ENCODE measurements at places on chromosomes 5 and 9.

DNA sequence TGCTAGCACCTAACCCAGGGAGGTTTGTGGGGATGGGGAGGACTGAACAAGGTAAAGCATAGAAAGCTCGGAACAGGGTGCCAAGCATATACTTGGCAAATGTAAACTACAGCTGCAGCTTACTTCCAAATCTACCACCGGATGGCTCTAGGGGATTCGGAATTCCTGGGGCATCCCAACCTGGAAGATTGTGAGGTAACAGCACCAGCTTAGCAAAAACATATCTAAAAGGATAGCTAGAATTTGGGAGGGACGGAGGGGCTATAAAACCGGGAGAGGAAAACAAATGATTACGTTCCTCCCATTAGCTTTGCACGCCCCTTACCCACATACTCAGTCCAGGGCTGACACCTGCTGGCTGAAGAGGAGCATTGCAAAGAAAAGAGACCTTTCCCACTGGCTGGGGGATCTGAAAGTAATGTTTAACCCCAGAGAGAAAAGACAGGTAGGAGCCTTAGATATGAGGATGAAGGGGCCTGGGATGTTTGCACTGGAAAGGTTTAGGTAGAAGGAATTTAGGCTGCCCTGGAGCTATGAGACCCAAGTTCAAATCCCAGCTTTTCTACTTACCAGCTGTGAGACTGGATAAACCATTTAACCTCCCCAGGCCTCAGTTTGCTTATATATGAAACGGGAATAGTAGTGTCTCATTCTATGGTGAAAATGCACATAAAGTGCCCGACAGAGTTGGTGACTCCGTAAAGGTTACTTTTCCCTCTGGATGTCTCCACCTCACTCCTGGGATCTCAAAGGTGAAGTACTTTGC is 73.6 kb downstream of the FAM114A2 start:
- H3K4me3 ChIP-seq, result no peak overlapping the region
- no peaks in the 10 kb centered on the region for H3K36me3 ChIP-seq
- peaks cover 15% of the 10 kb centered on the region for H3K4me1 ChIP-seq

GRCh38 chr5:172904643-172905345 is 54.4 kb upstream of the RPL26L1 start:
- no peak for DNase-seq
- H3K4me3 ChIP-seq, result no peak overlapping the region
- peaks cover 6% of the 10 kb centered on the region for H3K4me1 ChIP-seq
- peak overlapping the region; percentile 13 for H3K27ac ChIP-seq
- H3K36me3 ChIP-seq, result peaks cover 10% of the 10 kb centered on the region

DNA sequence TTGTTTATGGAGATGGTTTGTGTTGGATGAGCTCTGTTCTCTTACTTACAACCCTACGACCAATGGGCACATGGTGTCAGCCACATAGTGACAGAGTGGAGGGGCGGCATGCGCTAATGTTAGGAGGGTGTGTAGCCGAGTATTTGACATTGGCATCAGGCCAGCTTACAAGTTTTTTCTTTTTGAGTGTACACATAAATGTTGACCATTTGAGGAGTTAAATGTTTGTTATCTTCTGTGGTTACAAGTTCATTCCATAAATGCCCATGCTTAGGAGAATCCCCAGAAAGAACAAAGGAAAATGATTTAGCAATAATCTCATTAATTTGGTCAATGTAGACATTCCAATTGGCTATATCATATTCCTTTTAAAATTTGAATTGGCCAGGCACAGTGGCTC is 180.1 kb upstream of the ELL2 start:
- H3K36me3 ChIP-seq, result no peaks in the 10 kb centered on the region
- DNase-seq, result no peak
- H3K27me3 ChIP-seq, result no peaks in the 10 kb centered on the region
- H3K4me1 ChIP-seq, result no peaks in the 10 kb centered on the region

DNA sequence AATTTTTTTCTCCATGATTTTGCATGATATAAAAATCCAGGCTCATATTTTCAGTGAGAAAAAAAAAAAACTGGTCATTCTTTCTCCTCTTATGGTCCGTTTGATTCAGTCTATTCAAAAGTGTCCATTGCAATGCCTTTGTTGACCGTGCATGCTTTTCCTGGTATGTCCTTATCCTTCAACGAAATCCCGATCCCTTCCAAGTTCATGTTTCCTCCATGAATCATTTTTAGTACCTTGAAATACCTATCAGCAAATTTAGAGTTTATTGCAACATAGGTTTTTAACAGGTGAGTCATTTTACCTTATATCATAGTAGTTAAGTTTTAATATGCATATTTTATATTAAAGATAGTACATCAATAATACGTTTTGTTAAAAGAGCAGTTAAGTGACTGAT is 773.8 kb upstream of the CHD1 start:
- H3K27ac ChIP-seq, result no peak overlapping the region
- no peaks in the 10 kb centered on the region for H3K36me3 ChIP-seq
- peaks cover 2% of the 10 kb centered on the region for H3K27me3 ChIP-seq

DNA sequence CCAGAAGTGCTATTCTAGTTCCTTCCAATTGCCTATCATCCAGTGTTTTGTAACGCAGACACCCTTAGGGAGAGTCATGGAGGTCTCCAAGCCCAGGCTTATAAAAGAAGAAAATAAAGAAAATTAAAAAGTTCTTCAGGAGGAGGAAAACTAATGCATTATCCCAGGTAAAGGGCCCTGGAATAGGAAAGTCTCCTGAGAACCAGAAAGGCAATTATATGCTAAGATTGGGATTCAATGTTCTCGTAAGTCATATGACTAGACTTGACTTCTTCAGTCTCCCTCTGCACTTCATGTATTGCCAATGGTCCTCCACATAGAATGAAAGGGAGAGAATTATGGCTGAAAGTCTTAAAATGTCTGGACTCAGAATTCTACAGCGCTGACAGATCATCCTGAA is 154.4 kb upstream of the STK32A start:
- no peaks in the 10 kb centered on the region for H3K27me3 ChIP-seq
- no peak overlapping the region for H3K4me3 ChIP-seq
- H3K27ac ChIP-seq, result no peak overlapping the region
- H3K4me1 ChIP-seq, result no peaks in the 10 kb centered on the region
- DNase-seq, result no peak

- H3K36me3 ChIP-seq, result peaks cover 9% of the 10 kb centered on the region
- no peaks in the 10 kb centered on the region for H3K27me3 ChIP-seq
- no peak for DNase-seq
- H3K27ac ChIP-seq, result no peak overlapping the region
- no peak overlapping the region for H3K4me3 ChIP-seq
These were observed 114.1 kb downstream of the MAN2A1 start for GRCh38 chr5:109803854-109804253.

DNA sequence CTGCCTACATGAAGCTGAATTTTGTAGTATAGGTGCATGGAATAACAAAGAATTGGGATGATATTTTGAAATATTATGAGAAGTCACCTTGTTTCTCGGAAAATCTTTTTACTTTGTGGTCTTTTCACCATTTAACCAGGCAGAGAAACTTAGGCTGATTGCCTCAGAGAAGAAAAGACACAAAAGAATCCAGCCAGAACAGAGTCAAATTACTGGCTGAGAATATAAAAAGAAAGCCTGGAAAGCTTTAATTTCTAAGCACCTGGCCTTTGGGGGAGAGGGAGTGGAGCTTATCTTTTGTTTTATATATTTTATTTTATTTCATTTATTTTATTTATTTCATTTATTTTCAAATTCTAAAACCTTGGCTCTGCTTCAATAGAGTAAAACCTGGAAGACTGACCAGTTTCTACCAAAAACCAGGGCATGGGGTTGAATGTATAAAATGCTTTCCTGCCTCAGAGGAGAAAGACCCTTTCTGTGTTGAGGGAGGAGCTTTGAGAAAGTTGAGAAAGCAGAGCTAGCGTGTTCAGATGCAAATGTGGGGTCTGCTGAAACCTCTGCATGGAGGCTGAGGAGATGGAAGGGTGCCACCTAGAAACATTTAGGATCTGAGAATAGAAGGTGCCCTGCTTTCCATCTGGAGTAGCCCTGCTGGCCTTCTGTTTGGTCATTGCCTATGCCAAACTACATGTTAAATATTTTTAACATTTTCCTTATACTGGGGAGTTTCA is 81.6 kb downstream of the NREP start:
- no peak overlapping the region for H3K27ac ChIP-seq
- no peaks in the 10 kb centered on the region for H3K36me3 ChIP-seq
- H3K4me1 ChIP-seq, result peaks cover 19% of the 10 kb centered on the region
- no peak for DNase-seq

GRCh38 chr5:31059889-31060288 is 133.6 kb upstream of the CDH6 start:
- H3K4me1 ChIP-seq, result no peaks in the 10 kb centered on the region
- H3K4me3 ChIP-seq, result no peak overlapping the region
- H3K27me3 ChIP-seq, result no peaks in the 10 kb centered on the region
- DNase-seq, result no peak
- no peak overlapping the region for H3K27ac ChIP-seq

Data from endothelial cell (in vitro differentiated cells).